ENCODE measurements at places on chromosomes 4 and X.

GRCh38 chrX:123869488-123869887 lies 9.6 kb downstream of the XIAP start:
- no peak for DNase-seq

GRCh38 chr4:88143504-88143903 lies 14.9 kb downstream of the ABCG2 start:
- peak; percentile 56 for DNase-seq

GRCh38 chr4:3251691-3252479 lies 2.9 kb downstream of the MSANTD1 start:
- DNase-seq, result no peak

- DNase-seq, result no peak
Measured at GRCh38 chr4:182380771-182381181, 137.6 kb downstream of the TENM3 start.
